ENCODE measurements at places on chromosomes 2 and 18.

- DNase-seq: no peak
These were observed 41.1 kb downstream of the PLEKHB2 start for GRCh38 chr2:131146231-131146630.

DNA sequence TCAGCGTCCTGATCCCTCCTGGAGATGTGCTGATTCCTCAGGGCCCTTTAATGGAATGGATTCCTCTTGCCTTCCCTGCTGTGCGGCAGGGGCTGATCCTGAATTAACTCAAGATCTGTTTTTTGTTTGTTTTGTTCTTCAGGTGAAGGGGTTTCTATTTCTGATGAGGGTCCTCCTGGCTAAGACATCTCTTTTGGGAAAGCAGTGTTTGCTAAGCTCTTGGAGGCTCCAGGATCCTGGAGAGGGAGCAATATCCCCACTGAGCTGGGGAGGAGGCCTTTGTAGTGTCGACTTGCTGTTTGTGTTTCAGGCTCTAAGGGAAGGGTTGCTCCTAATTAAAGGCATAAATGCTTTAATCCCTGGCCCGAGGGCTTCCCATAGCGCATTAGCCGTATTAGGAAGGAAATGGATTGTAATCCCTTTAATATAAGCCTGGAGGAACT lies 65.3 kb upstream of the FOXI3 start:
- no peak for DNase-seq

DNA sequence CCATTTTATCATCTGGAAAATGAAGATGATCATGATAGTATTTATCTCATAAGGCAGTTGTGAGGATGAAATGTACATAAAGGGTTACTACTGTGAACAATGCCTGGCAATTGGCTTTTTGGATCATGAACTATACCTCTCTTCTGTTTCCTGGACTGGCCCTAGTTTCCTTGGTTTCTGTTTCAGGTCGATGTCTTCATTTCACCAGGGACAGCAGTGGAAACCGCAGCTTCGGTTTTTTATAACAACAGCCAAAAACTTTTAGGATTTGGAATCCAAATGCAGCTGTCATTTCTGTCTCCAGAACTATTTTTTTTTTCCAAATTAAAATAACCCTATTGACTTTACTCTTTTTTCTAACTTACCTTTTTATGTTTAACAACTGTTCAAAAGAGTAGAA lies 425.1 kb downstream of the RND3 start:
- no peak for DNase-seq

DNA sequence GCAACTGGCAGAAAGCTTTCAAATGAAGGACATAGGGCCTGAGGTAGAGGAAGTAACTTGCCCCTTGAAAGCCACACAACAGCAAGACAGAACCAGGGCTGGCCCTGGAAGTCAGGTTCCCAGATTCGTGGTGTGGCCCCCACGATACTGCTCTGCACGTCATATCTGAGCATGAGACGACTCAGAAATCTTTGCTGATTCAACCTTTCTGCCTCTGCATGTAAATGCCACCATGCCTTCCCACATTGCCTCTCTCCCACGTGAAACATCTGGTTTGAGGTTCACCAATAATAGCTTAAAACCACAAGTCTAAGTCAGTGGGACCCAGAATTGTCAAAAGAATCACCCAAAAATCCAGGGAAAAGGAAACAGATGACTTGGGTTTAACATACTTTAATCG lies 214.0 kb upstream of the TRIB2 start:
- DNase-seq: no peak

DNA sequence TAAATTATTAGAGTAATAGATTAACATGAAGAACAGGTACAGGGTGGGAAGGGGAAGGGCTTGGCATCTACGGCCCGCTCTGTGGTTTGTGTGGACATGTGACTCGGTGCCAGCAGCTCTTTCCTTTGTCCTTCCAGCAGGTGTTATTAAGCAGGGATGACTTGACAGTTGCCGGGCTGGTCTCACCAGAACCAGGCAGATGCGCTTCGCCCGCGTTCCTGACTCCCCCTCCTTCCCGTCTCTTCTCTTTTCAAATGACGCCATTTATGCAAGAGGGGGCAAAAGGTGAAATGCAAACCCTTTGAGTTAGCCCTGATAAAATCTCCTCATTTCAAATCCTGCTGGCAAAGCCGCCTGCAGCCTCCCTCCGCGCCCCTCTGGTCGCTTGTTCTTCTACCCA lies 38.9 kb upstream of the MGAT4A start:
- DNase-seq: no peak

- DNase-seq: no peak
These were observed 37.1 kb upstream of the FEZ2 start for GRCh38 chr2:36634981-36635597.

GRCh38 chr2:62215306-62216064 lies 19.6 kb downstream of the B3GNT2 start:
- DNase-seq: no peak

DNA sequence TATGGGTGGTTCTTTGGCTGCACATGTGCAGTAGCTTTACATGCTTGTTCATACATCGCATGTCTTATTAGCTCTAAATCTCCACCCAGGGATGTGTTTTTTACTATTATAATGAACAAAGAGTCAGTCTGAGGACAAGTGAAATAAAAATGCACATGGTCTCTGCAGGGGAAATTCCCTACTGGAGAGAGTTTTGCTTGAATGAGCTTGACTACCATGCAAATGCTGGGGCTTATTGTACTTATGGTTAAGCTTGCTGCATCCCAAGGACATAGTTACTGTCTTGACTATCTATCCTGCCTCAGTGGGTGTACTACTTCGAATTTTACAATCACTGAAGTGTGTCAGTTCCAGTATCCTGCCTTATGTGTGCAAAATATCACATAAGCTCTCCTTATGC lies 362.7 kb downstream of the TDRD15 start:
- DNase-seq: no peak

DNA sequence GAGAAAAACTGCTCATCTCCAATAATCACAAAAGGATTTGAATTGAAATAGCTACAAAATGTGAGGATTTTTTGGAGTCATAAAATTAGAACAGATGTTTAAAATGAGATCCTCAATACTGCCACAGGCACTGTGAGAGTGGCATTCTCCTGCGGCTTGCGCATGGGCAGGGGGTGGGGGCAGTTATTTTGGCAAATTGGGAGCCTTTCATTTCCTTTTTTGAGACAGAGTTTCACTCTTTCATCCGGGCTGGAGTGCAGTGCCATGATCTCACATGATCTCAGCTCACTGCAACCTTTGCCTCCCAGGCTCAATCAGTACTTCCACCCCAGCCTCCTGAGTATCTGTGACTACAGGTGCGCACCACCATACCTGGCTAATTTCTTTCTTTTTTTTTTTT lies 42.4 kb downstream of the POMC start:
- DNase-seq: no peak

GRCh38 chr2:74440378-74441169 lies 1.2 kb downstream of the RTKN start:
- DNase-seq: peak; percentile 18

GRCh38 chr18:37122877-37123276 lies 293.9 kb downstream of the KIAA1328 start:
- DNase-seq: no peak

- no peak for DNase-seq
These were observed 263.1 kb upstream of the ID2 start for GRCh38 chr2:8418721-8419120.

Data from activated naive CD4-positive, alpha-beta T cell (primary cell).